ENCODE measurements at places on chromosomes 1 and 21.

- no peak for DNase-seq
These were observed 671.6 kb upstream of the ZP4 start for GRCh38 chr1:238562341-238562740.

DNA sequence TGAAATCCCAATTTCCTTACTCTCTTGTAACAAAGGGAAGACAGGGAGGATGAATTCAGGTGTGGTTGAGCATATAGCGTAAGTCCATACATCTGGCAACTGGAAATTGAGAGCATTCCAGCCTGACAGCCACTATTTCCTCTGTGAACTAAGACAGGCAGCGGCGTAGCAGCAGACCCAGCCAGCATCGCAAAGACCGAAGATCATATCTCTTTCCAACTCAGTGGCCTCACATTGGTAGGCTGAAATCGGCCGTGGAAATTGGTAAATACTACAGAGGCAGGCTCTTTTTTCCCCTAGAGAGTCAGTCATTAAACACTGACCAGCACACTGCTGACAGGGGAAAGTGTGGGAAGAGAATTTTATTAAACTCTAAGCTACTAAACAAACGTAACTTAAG is 43.4 kb downstream of the TARBP1 start:
- DNase-seq, result no peak

- DNase-seq, result peak; percentile 89
These were observed 5.3 kb upstream of the GADD45A start for GRCh38 chr1:67679691-67680090.

DNA sequence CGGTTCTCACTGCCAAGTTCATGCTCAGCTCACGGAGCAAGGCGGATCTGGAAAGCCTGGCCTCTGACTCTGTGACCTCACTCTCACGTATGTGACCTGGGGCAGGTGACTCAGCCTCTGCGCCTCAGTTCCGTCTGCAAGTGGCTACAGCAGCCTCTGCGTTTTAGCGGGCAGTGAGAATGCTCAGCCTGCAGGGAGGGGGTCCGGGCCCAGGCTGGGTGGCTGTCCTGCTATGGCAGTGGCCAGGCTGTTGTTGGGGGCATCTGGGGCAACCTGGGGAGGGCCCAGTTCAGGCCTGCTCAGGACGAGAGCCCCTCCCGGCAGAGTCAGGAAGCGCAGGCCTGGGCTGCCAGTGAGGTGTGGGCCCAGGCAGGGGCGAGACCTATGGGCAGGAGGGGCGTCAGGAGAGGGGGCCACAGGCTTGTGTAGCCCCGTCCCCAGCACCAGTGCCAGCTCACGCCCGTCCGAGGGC is 27.9 kb downstream of the ARHGEF16 start:
- DNase-seq, result peak; percentile 69

- no peak for DNase-seq
These were observed 4.5 kb upstream of the COP1 start for GRCh38 chr1:176211396-176212165.
